ENCODE measurements at places on chromosomes 6 and 20. TPM values are rescaled to one million over a fixed set of nuclear protein-coding genes. Genes with fewer than 3 reads are reported as not detected.

Gene CST9
- not detected for total RNA-seq

Gene RAB32
- total RNA-seq = 15.5 TPM

Gene LPA
- total RNA-seq = 0.43 TPM

Gene SEL1L2
- not detected for total RNA-seq

Gene C6orf52
- not detected for total RNA-seq

- H3K36me3 ChIP-seq = no peaks in the 10 kb centered on the region
- DNase-seq = no peak
- peaks cover 8% of the 10 kb centered on the region for H3K4me1 ChIP-seq
Measured at GRCh38 chr20:4811661-4812181, 90.0 kb downstream of the PRND start.

DNA sequence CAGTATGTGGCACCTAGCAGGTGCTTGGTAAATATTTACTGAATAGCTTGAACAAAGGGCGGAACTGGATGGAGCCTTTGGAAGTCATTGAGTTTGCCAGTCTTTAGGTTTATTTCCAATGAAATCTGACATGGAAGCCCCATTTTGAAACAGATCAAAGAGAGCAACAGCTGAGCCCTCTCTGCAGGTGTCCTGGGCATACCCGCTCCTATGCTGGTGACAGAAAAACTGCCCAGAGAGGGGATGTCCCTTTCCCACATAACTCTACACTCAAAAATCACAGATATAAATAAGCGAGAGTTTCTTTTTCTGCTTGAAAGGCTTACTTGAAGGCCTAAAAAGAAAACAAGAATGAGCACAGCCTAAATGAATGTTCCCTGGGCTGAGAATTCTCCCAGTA is 53.0 kb upstream of the RALY start:
- no peaks in the 10 kb centered on the region for H3K4me1 ChIP-seq
- H3K4me3 ChIP-seq = no peak overlapping the region
- H3K27me3 ChIP-seq = no peaks in the 10 kb centered on the region
- DNase-seq = no peak
- H3K36me3 ChIP-seq = no peaks in the 10 kb centered on the region

GRCh38 chr6:120899932-120900331 is 434.3 kb downstream of the TBC1D32 start:
- no peak overlapping the region for H3K4me3 ChIP-seq
- H3K27me3 ChIP-seq = no peaks in the 10 kb centered on the region
- H3K36me3 ChIP-seq = no peaks in the 10 kb centered on the region
- H3K27ac ChIP-seq = no peak overlapping the region
- no peaks in the 10 kb centered on the region for H3K4me1 ChIP-seq
- no peak for DNase-seq

DNA sequence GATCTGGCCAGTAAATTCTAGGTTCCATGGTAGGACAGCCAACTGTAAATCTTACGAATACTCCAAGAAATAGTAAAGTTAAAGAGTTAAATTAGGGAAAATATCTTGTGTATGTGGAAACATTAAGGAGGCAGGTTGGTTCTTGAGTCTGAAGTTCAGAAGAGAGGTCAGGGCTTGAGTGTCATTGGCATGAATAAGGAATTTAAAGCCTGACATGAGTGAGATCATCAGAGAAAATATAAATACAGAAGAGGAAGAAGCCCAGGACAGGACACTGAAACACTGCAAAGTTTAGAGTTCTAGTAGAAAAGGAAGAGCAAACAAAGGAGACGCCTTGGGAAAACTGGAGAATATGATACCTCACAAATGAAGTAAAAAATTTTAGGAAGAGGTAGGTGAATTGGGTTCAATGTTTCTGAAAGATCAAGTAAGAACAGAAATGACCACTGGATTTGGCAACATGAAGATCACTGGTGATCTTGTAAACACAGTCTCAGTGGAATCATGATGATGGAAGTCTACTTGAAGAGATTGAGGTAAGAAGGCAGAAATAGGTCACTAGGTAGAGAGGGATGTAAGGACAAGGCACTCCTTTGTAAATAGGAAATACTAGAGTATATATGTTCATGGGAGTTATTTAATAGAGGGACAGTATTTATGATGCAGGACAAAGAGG is 41.6 kb upstream of the SYNCRIP start:
- no peak overlapping the region for H3K27ac ChIP-seq
- no peak overlapping the region for H3K4me3 ChIP-seq
- H3K36me3 ChIP-seq = no peaks in the 10 kb centered on the region
- no peak for DNase-seq
- no peaks in the 10 kb centered on the region for H3K27me3 ChIP-seq

- DNase-seq = no peak
- no peak overlapping the region for H3K27ac ChIP-seq
- no peaks in the 10 kb centered on the region for H3K27me3 ChIP-seq
- no peaks in the 10 kb centered on the region for H3K36me3 ChIP-seq
- no peaks in the 10 kb centered on the region for H3K4me1 ChIP-seq
- H3K4me3 ChIP-seq = no peak overlapping the region
Measured at GRCh38 chr20:25116739-25117458, 35.0 kb upstream of the VSX1 start.

- H3K36me3 ChIP-seq = no peaks in the 10 kb centered on the region
- H3K27ac ChIP-seq = no peak overlapping the region
- DNase-seq = no peak
- H3K4me3 ChIP-seq = no peak overlapping the region
Measured at GRCh38 chr6:150443621-150444020, 74.8 kb downstream of the IYD start.

- H3K4me1 ChIP-seq = no peaks in the 10 kb centered on the region
- no peak overlapping the region for H3K27ac ChIP-seq
- H3K36me3 ChIP-seq = no peaks in the 10 kb centered on the region
- H3K4me3 ChIP-seq = no peak overlapping the region
- no peak for DNase-seq
Measured at GRCh38 chr20:14012671-14013070, 17.4 kb downstream of the MACROD2 start.

GRCh38 chr6:39184906-39185580 is 44.2 kb downstream of the KCNK5 start:
- H3K36me3 ChIP-seq = no peaks in the 10 kb centered on the region
- no peaks in the 10 kb centered on the region for H3K27me3 ChIP-seq
- no peak for DNase-seq
- no peak overlapping the region for H3K4me3 ChIP-seq

GRCh38 chr6:140193269-140193668 is 818.8 kb upstream of the CITED2 start:
- no peaks in the 10 kb centered on the region for H3K27me3 ChIP-seq
- H3K27ac ChIP-seq = no peak overlapping the region
- no peak overlapping the region for H3K4me3 ChIP-seq
- no peaks in the 10 kb centered on the region for H3K36me3 ChIP-seq

Measured in ovary (tissue), 10 donors.